ENCODE measurements at places on chromosomes 2 and 18.

- no peak for DNase-seq
Observed at GRCh38 chr2:143728498-143728897, 599.3 kb downstream of the ARHGAP15 start.

- DNase-seq = no peak
Observed at GRCh38 chr2:9251154-9252001, 44.8 kb downstream of the ASAP2 start.

- no peak for DNase-seq
Observed at GRCh38 chr2:155298001-155298400, 599.5 kb downstream of the KCNJ3 start.

DNA sequence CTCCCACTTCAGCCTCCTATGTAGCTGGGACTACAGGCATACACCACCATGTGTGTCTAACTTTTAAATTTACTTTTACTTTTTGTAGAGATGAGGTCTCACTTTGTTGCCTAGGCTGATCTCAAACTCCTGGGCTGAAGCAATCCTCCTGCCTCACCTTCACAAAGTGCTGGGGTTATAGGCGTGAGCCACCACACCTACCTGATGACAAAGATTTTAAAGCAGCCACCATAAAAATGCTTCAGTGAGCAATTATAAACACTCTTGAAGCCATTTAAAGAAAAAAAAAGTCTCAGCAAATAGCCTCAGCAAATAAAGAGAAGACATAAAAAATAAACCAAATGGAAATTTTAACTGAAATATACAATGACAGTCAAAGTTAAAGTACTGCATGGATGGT lies 35.6 kb downstream of the MRPS5 start:
- DNase-seq = no peak

DNA sequence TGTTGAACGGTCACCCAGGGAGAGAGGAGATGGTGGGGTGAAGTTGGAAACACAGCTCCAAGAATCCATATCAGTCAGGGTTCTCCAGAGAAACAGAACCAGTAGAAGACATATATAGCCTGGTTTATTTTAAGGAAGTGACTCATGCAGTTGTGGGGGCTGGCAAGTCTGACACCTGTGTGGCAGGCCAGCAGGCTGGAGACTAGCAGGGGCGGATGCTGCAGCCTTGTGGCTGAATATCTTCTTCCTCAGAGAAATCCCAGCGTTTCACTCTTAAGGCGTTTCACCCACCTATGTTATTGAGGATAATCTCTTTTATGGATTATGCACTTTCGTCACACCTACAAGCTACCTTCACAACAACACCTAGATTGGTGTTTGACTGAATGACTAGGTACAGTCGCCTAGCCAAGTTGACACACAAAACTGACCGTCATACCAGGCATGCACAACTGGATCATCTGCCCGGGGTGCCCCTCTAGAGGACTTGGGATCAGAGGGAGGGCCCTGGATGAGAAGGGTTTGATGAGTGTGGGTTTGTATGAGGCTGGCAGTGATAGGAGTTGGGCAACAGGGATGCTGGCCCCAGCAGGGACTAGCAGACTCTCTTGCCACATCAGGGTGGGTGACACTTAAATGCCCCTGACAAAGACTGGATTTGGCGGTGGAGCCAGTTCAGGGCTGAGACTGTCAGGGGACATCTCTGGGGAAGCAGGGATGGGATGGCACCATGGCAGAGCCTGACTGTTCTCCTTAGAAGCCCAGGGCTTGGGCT lies 23.4 kb downstream of the MROH2A start:
- no peak for DNase-seq

DNA sequence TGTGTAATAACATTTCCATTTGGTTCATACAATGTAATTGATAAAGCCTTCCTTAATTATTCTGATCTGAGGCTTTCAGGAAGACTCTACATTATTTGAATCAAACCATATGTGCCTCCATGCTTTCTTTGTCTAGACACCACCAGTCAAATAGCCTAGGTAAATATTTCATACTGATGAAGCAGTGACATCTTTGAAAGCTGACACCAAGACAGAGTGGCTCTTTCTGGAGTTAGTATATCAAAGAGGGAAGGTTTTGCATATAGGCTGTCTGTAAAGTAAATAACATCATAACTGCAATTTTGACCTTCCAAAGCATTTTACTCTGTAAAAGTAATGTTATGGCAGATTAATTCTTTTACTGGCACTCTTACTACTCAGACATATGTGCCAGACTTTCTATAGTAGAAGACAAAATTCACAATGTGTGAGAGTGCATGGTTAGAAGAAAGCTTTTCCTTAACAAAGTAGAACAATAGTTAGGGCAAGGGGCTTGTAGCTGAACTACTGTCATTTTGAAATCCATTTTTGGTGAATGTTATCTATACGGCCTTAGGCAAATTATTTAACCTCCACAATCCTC lies 177.3 kb downstream of the ERBB4 start:
- DNase-seq = no peak

DNA sequence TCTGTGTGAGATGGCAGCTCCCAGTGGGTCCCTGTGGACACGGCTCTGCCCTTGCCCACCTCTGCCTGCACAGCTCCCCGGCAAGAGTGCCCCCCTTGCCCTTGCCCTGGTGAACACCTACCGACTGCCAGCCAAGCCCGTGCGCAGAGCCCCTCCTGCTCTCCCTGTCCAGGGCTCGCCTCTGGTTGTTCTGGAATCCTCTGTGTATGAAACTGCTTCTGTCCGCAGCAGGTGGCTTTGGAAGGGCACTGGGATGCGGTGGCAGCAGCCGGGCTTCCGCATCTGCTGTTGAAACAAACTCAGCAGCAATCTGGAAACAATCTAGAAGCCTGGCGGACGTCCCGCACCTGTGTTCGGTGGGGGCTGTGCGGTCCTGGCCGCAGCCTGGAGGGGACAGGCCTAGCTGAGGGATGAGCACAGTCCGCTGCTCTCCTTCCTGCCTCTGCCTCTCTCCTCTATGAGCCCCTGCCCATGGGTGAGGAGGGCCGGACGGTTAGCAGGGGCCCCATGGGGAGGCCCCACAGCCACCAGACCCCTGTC lies 34.0 kb upstream of the KLF11 start:
- DNase-seq = no peak

DNA sequence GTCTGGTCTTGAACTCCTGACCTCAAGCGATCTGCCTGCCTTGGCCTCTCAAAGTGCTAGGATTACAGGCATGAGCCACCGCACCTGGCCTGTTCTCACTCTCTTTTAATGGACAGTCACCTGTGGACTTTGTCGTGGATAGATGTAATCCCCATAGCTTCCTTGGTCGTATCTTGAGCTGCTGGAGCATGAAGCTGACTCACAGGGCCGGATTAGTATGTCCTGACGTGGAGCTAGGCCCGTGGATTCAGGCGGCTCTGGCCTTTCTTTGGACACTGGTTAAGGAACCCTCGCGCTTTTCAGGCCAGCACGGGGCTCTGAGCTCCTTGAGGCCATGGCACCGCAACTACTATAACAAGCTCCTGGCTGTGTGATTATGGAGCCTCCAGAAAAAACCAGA lies 27.5 kb upstream of the GBX2 start:
- no peak for DNase-seq

- DNase-seq = no peak
Observed at GRCh38 chr18:54030434-54030833, 194.0 kb downstream of the MBD2 start.

DNA sequence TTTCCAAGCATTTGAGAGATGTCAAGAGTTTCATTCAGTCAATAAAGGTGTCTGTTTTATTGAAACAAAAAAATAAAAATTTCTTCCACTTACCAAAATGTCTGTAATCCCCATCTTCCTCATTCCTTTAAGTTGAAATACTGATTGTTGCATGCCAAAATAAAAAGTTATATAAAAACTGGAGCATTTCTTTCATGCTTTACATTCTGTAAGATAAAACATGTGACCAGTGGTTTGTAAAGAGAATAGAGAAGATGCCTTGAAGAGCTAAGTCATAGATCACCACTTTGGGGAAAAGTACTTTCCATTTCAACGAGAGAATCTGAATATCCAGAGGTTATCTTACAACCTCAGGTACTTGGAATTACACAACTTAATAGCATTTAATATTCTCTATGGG lies 35.9 kb upstream of the MYO1B start:
- DNase-seq = no peak

- DNase-seq = no peak
Observed at GRCh38 chr18:42048158-42048557, 93.1 kb downstream of the PIK3C3 start.
